Muscle of back (tissue), 13 donors: ENCODE measurements at places on chromosomes 13 and 19.

DNA sequence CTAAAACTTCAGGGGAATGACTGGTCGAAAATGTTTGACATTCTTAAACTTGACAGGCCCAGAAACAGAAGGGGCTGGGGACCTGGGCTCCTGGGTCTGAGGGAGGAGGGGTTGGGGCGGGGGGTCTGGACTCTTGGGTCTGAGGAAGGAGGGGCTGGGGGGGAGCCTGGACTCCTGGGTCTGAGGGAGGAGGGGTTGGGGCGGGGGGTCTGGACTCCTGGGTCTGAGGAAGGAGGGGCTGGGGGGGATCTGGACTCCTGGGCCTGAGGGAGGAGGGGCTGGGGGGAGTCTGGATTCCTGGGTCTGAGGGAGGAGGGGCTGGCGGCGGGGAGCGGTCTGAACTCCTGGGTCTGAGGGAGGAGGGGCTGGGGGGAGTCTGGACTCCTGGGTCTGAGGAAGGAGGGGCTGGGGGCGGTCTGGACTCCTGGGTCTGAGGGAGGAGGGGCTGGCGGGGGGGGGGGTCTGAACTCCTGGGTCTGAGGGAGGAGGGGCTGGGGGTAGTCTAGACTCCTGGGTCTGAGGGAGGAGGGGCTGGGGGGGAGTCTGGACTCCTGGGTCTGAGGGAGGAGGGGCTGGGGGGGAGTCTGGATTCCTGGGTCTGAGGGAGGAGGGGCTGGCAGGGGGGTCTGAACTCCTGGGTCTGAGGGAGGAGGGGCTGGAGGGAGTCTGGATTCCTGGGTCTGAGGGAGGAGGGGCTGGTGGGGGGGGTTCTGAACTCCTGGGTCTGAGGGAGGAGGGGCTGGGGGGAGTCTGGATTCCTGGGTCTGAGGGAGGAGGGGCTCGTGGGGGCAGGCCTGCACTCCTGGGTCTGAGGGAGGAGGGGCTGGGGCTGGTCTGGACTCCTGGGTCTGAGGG lies 5.5 kb upstream of the KLK6 start:
- no peak for DNase-seq

DNA sequence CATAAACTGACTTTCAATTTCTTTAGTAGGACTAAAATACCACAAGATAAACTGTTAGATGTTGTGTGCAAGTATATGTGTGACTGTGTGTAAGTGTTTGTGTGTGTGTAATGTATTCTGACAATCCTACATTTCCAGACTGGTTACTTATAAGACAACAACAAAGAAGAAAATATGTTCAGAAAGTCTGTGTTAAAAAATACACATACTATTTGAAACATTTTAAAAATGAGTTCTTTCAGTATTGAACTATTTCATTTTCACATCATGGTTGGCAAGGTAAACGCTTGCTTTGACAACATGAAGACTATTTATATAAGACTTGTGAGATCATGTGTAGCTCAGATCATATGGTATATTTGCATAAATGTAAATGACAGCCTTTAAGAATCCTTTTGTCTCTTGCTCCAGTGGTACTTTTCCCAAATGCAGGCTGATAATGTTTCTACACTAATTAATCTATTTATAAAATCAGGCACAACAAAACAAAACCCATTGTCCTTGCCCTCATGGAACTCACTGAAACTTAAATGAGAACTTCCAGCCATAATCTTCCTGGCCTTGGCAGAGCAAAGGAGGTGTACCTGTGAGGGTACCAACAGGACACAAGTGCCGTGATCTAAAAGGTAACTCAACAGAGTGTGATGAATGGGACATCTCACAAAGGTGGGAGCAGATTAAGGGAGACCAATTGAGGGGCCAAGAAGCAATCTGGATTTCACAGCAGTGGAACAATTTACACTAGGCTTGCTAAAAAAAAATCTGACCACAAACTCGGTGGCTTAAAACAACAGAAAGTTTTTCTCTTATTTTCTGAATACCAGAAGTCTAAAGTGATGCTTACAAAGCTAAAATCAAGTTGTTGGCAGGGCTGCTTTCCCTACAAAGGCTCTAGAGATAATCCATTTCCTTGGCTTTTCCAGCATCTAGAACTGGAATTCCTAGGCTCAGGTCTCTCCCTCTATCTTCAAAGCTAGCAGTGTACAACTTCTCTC lies 349.0 kb downstream of the TBC1D4 start:
- DNase-seq = no peak

GRCh38 chr19:11138601-11139300 lies 16.8 kb downstream of the SPC24 start:
- peak; percentile 84 for DNase-seq

- no peak for DNase-seq
Observed at GRCh38 chr19:10862561-10863106, 8.7 kb upstream of the CARM1 start.

DNA sequence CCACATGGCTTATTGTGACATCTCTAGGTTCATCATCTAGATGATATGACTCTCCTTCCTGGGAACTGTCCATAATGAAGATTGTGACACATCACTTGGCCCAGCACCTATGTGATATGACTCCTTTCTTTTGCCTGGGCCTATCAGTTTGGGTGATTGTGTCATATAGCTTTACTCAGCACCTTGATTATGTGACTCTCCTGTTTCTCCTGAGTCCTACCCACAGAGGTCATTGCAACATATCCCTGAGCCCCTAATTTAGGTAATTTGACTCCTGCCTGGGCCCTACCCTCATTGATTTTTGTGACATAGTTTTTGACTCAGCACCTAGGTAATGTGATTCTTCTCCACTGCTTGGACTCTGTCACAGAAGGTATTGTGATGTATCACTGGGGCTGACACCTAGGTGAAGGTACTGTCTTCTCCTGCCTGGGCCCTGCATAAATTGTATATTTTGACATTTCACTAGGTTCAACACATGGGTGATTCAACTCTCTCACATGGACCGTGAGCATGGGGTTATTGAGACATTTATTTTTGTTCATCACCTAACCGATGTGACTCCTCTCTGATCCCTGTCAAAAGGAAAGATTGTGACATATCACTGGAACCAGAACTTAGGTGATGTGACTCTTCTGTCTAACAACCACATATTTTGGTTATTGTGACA lies 26.2 kb upstream of the ZNF254 start:
- no peak for DNase-seq

DNA sequence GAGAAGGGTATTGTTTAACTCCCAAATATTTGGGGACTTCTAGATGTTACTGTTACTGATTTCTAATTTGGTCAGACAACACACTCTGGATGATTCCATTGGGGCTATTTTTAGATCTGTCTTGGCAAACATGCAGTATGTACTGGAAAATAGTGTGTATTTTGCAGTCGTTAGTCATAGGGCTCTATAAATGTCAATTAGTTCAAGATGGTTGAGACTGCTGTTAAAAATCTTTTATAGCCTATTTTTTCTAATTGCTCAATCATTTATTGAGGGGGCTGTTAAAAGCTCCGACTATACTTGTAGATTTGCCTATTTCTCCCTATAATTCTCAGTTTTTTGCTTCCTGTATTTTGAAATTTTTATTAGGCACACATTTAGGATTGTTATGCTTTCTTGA lies 31.4 kb downstream of the PPP5C start:
- peak; percentile 91 for DNase-seq

GRCh38 chr13:112231451-112232083 lies 144.6 kb upstream of the SPACA7 start:
- DNase-seq = no peak

- peak; percentile 12 for DNase-seq
Observed at GRCh38 chr13:60080850-60081249, 82.9 kb downstream of the DIAPH3 start.

GRCh38 chr19:47239610-47240296 lies 8.8 kb upstream of the BBC3 start:
- DNase-seq = peak; percentile 67

GRCh38 chr19:3179739-3180293 lies 1.2 kb downstream of the S1PR4 start:
- no peak for DNase-seq

GRCh38 chr19:18385359-18385674 lies 641 bp upstream of the GDF15 start:
- DNase-seq = no peak
